ENCODE measurements at places on chromosomes 7 and 10.

DNA sequence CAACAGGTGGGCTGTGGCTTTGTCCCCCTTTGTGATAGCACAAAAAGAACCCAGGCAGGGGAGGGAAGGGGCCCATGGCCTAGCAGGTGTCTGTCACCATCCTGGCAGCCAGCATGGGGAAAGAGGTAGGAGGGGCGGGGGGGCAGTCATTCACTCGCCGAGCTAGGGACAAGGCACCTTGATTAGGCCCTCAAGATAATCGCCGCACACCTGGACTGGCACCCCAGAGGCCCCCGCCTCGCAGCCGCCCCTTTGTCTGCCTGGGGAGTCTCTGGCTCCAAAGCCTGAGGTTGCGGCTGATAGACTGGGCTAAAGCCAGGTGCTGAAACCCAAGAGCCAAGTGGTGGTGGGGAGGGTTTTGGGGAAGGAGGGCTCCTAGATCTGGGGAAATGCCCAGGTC lies 151.2 kb upstream of the PCBD1 start:
- DNase-seq = no peak

- DNase-seq = no peak
These were observed 594 bp downstream of the CNNM1 start for GRCh38 chr10:99329554-99330346.

DNA sequence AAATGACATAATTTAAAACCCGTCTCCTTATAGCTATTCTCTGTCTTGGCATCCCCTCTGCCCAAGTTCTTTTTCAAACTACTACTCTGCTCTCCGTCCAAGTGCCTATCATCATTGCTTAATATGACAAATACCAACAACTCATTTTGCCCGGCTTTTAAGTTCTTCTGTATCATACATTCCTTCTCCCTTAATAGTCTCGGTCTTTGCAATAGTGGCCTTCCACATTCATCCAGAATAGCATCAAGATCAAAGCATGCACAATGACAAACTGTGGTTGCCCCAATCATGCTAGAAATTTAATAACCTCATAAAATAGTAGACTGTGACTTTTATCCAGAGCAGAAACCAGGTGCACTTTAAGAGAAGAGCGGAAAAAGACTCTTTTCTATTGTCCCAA lies 198.9 kb downstream of the ETV1 start:
- no peak for DNase-seq

- DNase-seq = no peak
These were observed 9.8 kb upstream of the SEMA3D start for GRCh38 chr7:85196696-85197095.

DNA sequence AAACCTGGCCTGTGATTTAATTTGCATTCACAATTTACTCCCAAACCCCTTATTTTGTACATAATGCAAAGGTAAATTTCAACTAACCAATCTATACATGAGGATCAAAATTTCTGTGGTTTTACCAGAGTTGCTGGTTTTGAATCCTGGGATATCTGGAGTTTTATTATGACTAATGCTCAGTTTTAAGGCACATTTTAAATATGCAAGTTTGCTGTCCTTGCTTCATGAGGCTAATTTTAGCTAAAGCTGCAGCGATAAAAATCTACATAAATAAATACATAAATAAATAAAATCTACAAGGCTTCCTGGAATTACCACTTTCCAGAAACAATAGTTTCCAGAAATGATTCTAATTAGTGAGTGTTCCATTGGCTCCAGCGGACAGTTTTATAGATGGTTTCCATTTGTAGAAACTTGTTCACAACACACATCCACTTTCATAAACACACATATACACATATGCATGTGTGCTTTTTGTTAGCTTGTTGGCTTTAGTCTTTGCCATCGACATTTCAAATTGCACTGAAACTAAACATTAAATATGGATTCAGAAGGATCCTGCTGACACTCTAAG lies 339.5 kb upstream of the NRP1 start:
- DNase-seq = no peak

Measured in trophoblast cell (in vitro differentiated cells and primary cell).